ENCODE measurements at places on chromosomes 1 and 21.

- DNase-seq, result peak; percentile 67
Observed at GRCh38 chr1:218479436-218480115, 134.4 kb downstream of the TGFB2 start.

- no peak for DNase-seq
Observed at GRCh38 chr1:156006666-156007376, 13.9 kb downstream of the SSR2 start.

DNA sequence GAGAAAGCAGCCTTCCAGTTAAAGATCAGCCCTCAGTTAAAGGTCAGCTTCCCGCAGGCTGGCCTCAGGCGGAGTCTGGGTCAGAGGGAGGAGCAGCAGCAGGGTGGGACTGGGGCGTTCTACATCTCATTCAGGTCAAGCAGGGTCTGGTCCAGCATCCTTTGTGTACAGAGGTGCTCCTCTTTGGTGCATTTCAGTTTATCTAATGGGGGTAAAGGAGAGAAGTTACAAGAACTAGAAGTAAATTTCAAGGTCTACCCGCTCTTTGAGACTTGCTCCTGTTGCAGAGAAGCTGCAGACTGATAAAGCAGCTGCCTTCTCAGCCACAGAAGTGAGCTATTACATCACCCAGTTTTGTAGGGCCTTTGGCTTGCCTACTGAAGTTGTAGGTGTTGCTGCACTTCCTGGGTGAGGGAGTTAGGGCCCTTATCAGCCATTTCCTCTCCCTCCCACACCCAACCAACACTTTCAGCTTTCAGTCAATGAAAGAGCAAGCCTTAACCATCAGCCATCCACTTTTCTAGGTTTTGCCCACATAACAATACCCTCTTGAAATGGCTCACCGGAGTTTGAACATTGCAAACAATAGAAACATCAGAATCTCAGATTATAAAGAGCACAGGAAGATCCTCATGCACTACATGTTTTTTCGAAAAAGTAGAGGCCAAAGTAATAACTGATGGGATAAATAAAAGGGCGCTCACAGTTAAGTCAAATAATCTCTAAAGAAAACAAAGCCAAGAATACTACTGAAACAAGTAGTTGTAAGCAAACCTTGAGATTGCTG is 2.8 kb upstream of the NUP210L start:
- DNase-seq, result peak; percentile 24

DNA sequence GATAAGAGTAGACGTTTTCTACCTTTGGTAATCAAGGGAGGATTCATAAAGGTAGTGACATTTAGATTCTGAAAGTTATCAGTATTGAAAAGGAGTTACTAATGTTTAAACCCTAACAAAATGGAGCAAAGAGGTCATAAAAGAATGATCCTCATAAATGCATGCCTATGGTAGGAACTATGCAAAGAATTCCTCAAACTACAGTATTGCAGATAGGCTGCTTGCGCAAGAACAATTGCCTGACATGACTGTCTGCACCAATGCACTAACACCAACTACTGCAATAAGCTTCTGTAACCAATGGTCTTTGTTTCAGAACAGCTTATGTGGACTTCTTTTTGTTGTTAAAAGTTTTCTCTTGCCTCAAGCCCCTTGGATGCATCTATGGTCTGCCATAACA is 597.3 kb upstream of the ADGRL4 start:
- DNase-seq, result peak; percentile 48

- peak; percentile 72 for DNase-seq
Observed at GRCh38 chr1:151968058-151968457, 25.6 kb downstream of the S100A10 start.

DNA sequence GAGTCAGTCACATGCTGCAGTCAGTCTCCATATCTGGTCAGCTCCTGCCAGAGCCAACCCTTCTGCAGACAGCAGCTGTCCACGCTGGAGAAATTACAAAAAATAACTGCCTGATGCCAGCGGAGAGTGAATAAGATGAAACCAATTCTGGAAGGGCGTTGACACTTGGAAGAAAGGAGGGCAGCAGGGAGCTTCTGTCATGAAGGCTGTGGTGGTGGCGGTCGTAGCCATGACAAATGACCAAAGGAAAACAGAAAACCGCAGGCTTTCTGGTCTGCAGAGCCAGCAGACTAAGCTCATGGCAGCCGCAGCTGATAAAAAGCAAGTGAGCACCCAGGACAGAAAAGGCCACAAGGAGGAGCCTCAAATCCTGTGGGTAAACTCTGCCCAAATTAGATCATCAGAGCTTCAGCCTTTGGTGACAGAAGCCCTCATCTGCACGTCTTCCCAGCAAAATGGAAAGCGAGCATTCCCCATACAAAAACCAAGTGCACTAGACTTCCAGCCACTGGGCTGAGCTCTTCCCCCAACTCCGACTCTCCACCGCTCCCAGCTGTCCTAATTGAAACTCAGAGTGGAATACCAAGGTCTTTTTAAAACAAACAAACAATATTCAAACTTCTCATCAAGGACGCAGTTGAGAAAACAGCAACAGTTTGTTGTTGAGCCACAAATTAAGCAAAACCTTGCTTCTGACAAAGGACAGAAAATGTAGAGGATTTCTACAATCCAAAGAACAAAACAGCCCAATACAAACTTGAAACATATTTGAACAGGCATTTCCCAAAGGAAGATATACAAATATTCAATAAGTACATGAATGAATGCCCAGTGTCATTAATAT is 28.7 kb downstream of the RSPH1 start:
- peak; percentile 53 for DNase-seq

- no peak for DNase-seq
Observed at GRCh38 chr1:232306269-232306961, 323.5 kb downstream of the SIPA1L2 start.

DNA sequence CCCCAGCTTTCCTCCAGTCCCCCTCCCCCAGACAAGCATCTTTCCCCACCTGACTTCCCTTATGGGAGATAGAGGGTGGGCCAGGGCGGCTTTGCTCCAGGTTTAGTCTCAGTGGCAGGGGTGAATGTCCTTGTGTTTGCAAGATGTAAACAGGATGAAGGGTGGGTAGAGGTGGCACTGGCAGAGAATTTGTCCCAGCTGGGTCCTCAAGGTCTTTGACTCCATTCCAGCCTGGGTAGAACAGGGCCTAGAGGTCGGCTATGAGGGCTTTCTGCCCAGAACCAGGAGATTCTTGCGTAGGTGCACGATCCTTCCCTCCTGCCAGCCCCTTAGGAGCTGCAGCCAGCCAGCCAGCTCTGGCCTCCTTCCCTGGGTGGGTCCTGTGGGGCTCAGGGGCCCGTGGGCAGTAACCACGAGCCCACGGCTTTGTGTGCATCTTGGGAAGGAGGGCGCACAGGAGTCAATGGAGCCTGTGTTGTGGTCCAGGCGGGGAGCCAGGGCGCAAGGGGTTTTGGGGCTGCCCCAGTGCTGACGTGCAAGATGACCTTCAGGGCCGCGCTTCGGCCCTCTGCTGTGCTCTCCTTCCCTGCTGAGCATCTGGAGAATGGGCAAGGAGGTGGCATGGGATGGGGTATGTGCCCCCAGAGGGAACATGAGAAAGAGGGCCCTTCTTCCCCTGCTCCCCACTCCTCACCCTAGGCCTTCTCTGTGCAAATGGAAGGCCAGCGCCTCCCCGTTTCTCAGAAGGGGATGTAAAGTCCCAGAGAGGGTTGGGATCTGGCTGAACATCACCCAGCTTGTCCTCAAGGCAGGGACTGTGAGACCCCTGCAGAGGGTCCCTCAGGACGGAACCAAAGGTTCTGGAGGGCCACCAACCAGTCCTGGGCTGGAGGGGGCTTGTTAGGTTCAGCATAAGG is 15.7 kb downstream of the POU3F1 start:
- DNase-seq, result no peak

GRCh38 chr1:11730429-11730891 is 5.5 kb upstream of the AGTRAP start:
- peak; percentile 77 for DNase-seq

DNA sequence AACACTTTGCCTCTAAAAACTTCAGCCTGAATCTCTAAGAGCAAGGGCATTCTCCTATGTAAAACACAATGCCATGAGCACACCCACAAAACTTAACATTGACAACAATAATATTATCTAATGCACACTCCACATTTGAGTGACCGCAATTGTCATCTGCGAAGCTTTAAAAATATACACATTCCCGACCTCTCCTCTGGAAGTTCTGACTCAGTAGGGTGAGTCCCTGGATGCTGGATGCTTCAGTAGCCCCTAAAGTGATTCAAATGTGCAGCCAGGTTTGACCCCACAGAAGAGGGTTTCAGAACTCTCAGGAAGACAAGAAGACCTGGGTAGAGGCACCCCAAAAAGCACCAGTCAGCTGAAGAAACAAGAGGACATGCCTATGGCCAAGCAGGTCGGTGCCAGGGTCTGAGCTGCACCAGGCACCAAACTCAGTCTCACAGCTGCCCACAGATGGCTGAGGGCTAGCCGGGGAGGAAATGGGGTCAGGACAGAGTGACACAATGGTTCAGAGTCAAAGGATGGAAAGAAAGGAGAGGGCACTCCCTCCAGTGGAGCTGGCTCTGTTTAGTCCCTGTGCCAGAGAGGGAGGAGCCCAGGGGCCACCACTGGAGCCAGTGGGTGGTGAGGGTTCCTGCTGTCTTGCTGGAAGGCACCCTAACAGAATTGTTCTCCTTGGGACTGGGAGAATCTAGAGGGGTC is 17.4 kb downstream of the PIK3C2B start:
- DNase-seq, result no peak

DNA sequence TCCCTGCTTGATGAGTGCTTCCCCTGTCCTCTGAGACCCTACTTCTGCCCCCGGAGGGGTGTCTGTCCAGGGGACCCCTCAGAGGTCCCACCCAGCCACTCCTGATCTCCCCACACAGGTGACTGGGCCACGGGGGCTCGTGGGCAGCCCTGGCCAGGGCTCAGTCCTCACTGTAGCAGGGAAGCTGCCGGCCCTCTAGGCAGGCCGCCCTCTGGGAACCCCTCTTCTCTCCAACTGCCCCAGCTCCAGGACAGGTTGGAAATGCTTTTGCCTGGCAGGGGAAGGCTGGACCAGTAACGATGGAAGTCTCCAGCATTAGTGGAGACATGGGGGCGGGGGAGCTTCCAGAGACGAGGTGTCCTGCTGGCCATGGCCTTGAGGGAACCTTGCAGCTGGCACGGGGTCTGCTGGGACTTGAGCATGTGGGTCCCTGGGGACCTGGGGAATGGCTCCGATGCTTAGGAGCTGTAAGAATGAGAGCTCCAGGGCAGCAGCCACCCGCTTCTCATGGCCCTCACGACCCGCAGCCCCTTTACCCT is 3.1 kb upstream of the FNDC10 start:
- no peak for DNase-seq

GRCh38 chr21:32719085-32719484 is 8.7 kb downstream of the SYNJ1 start:
- DNase-seq, result no peak

- DNase-seq, result no peak
Observed at GRCh38 chr1:226731257-226731893, 7.7 kb downstream of the ITPKB start.

- no peak for DNase-seq
Observed at GRCh38 chr1:175222296-175222938, 29.8 kb upstream of the KIAA0040 start.

- peak; percentile 29 for DNase-seq
Observed at GRCh38 chr1:29593601-29594382, 357.5 kb downstream of the PTPRU start.

GRCh38 chr1:201051399-201051798 is 27.9 kb upstream of the KIF21B start:
- peak; percentile 31 for DNase-seq

- peak; percentile 14 for DNase-seq
Observed at GRCh38 chr1:207362962-207363860, 41.7 kb downstream of the CD55 start.

GRCh38 chr1:62299426-62300200 is 19.6 kb downstream of the KANK4 start:
- DNase-seq, result no peak

DNA sequence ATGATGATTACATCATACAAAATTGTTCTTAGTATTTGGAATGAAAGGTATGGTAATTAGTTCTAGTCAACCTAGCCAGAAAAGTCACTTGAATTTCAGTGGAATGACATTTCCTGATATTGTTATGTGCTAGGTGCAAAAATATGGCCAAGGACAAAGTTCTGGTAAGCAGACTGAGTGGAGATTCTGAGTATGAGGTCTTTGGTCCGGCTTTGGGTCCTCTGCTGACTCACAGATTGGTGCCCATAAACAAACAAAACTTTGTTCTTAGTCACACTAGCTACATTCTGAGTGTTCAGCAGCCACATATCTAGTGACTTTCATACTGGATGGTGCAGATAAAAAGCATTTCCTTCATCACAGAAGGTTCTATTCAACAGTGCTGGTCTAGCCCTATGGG is 206.1 kb downstream of the ZNF648 start:
- no peak for DNase-seq

DNA sequence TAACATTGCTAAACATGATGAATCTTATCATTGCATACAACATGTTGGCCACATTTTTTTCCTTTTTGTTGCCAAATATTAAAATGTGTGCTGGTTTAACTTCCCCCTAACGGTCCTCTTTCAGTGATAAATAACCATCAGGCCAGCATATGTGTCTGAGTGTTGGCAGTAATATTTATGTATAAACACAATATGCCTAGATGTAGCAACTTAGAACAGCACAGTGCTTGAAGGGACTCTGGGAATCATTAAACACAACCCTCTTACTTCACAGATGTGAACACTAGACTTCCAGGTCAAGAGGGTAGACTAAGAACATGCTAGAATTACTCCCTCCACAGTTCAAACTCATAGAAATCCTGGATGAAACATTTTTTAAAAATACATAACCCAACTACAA is 581.8 kb downstream of the PLPP3 start:
- no peak for DNase-seq

GRCh38 chr1:197017558-197018146 is 40.3 kb downstream of the CFHR5 start:
- peak; percentile 10 for DNase-seq

- no peak for DNase-seq
Observed at GRCh38 chr1:199101139-199101538, 462.3 kb downstream of the PTPRC start.

DNA sequence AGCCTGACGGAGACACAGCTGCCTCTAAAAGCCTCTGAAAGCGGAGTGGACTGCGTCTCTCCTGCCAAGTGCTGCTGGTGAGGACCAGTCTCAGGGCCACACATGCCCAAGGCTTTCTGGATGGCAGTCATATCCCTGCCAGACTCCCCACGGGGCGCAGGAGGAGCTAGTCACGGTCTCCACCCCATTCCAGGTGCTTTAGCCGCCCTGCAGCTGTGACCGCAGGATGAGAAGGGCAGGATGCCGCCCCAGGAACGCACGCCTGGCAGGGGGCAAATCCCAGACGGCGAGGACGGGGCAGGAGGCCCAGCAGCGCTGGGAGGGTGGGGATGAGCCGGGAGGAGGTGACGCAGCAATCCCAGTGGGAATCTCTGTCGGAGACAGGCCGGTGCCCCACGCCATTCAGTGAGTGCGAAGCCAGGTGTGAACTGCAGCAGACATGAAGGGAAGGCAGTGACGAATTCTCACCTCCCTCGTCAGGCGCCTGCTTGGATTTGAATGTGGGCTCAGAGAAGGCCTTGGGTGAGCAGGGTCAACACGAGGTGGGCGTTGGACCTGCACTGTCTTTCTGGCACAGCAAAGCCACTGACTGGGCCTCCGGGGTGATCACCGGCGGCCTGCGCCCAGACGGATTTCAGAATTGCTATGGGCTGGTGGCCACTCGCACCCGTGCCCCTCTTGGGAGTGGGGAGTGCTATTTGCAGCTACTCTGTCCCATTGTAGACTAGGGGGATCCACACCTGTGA is 38.5 kb upstream of the SLC19A1 start:
- no peak for DNase-seq

Measured in GM23248 (cell line).